Smooth muscle cell of the coronary artery (primary cell): ENCODE measurements at places on chromosomes 13 and 19. TPM values are rescaled to one million over a fixed set of nuclear protein-coding genes. Genes with fewer than 3 reads are reported as not detected.

KATNAL1 gene
- 21.1 and 29.8 TPM in 2 replicates for total RNA-seq

CBLC gene
- total RNA-seq, result 0.08 TPM in 1 of 2 replicates, not detected in the other

FFAR3 gene
- not detected in 2 replicates for total RNA-seq

SIGLEC5 gene
- total RNA-seq, result not detected in 2 replicates

ZNF569 gene
- total RNA-seq, result 4.7 and 6.7 TPM in 2 replicates

ZNF723 gene
- total RNA-seq, result not detected in 2 replicates

CNN1 gene
- total RNA-seq, result 6.5 and 9.2 TPM in 2 replicates

CDX2 gene
- total RNA-seq, result not detected in 2 replicates

NCAN gene
- total RNA-seq, result under 0.01 TPM in 1 of 2 replicates, not detected in the other

TNNT1 gene
- total RNA-seq, result 1.4 and 2.5 TPM in 2 replicates

CRYL1 gene
- total RNA-seq, result 22.4 and 33.7 TPM in 2 replicates

SIGLEC14 gene
- total RNA-seq, result not detected in 2 replicates

CCDC169 gene
- 1.7 and 3.5 TPM in 2 replicates for total RNA-seq

LGALS14 gene
- total RNA-seq, result 0.08 TPM in 1 of 2 replicates, not detected in the other

URAD gene
- total RNA-seq, result not detected in 2 replicates

MAP4K1 gene
- 0.08 TPM in 1 of 2 replicates, not detected in the other for total RNA-seq

SIGLEC10 gene
- not detected in 2 replicates for total RNA-seq

AP1M2 gene
- 2.5 TPM in 1 of 2 replicates, not detected in the other for total RNA-seq

KLK14 gene
- total RNA-seq, result not detected in 2 replicates

CD37 gene
- total RNA-seq, result not detected in 2 replicates

KLK4 gene
- not detected in 2 replicates for total RNA-seq

KIR2DL1 gene
- total RNA-seq, result not detected in 2 replicates

PNPLA6 gene
- 51.8 and 111 TPM in 2 replicates for total RNA-seq

TECR gene
- 28.1 and 35.0 TPM in 2 replicates for total RNA-seq

CRX gene
- not detected in 2 replicates for total RNA-seq

CPB2 gene
- total RNA-seq, result not detected in 2 replicates

RASGRP4 gene
- not detected in 2 replicates for total RNA-seq

LYPD5 gene
- 0.68 and 1.2 TPM in 2 replicates for total RNA-seq

ARL11 gene
- total RNA-seq, result under 0.01 TPM in 1 of 2 replicates, not detected in the other

THSD8 gene
- 0.30 TPM in 1 of 2 replicates, not detected in the other for total RNA-seq

ZNF419 gene
- 8.2 and 23.2 TPM in 2 replicates for total RNA-seq

FGF21 gene
- not detected in 2 replicates for total RNA-seq

ETFB gene
- 202 and 403 TPM in 2 replicates for total RNA-seq

ACP7 gene
- total RNA-seq, result 0.23 and 0.30 TPM in 2 replicates

CCDC194 gene
- not detected in 2 replicates for total RNA-seq

ZNF208 gene
- total RNA-seq, result 1.4 and 2.1 TPM in 2 replicates
